ENCODE measurements at places on chromosomes 1 and 21.
A peak's percentile ranks its signal among the peaks of the same experiment; 100 is the strongest.

DNA sequence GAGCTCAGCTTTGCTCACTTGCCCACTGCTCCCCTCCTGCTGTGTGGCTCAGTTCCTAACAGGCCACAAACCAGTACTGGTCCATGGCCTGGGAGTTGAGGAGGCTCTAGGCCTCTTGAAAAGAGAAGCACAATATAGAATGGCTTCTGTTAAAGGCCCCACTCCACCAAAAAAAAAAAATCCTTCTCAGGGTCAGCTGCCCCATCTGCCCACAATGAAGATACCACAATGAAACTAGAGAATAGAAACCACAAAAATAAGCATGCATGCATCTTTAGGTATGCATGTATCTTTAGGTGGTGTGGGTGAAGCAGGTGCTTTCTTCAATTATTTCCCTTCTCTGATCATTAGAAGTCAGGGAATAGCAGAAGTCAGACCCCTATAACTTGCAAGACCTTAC lies 620.4 kb upstream of the BEND5 start:
- no peak for DNase-seq

DNA sequence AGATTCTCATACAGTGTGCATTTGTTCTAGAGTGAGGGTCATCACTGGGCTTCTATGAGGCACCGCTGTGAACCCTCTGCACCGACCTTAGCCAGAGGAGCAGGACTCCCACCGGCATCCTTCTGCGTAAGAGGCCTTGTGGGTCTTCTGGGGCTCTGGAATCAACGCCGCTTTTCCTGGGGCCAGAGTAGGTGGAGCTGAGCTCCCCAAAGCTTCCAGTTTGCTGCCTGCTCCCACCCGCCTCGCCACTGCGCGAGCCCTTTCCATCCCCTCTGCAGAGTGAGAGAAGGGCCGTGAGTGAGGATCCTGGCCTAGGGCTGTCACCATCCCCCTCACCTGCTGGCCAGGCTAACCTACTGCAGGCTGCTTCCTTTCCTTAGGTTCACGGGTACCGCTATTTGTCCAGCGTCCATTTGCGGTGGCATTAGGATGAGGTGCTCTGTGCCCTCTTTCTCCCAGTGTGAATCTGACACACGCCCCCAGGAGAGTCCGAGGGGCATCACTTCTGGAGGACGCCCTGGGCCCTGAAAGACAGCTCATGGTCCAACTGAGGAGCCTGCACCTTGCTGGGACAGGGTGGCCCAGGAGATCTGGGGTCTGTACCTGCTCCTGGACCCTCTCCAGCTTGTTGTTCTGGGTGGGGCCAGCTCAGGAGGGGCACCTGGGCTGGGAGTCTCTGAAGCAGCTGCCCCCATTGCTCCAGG lies 36.2 kb downstream of the UMODL1 start:
- DNase-seq, result no peak

DNA sequence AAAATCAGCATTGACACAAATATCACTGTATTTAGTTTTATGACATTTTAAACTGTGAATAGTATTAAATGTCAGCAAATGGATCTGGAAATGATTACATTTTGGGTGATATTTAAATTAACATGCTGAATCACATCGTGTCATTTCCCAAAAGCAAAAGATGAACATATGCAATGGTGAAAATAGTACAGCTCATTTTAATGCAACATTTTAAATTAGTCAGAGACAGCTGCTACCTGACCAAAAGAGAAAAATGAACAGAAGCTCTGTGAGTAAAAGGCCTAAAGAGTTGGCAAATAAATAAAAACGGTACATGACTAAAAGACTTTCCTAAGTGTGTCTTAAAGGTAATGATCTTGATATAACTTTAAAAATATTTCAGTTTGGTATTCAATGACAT lies 86.0 kb upstream of the GNG4 start:
- DNase-seq, result no peak

- no peak for DNase-seq
These were observed 46.2 kb upstream of the SLC44A3 start for GRCh38 chr1:94773931-94774422.

- DNase-seq, result no peak
These were observed 54.4 kb upstream of the WDR26 start for GRCh38 chr1:224488806-224489499.

GRCh38 chr21:45543710-45544448 lies 1.6 kb upstream of the SLC19A1 start:
- DNase-seq, result peak; percentile 16

GRCh38 chr1:179547021-179547535 lies 28.7 kb downstream of the NPHS2 start:
- DNase-seq, result no peak

Data from activated B cell treated with CpG ODN at 0.5 μM for 24 hours (primary cell).